Left lobe of liver (tissue), 2 donors: ENCODE measurements at places on chromosomes 1 and 21. TPM values are rescaled to one million over a fixed set of nuclear protein-coding genes. Genes with fewer than 3 reads are reported as not detected.

GRCh38 chr1:50417946-50418599 is 5.2 kb downstream of the DMRTA2 start:
- DNase-seq, result no peak

DNA sequence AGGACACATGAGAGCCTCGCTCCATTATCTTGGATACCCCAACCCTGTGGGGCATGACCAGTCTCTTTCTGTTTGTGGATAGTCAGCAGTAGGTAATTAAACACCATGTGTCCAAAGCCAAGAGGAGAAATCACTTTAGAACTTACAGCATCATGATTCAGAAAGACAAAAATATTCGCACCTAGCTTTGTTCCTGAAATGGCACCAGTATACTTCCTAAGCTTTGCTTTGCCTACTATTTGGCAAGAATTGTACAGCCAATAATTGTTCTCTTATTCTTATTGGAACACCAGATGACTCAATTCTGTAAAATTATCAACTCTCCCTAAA is 24.2 kb downstream of the TNFRSF9 start:
- no peak for DNase-seq

- DNase-seq, result no peak
These were observed 37.6 kb upstream of the IL19 start for GRCh38 chr1:206732992-206733391.

DNA sequence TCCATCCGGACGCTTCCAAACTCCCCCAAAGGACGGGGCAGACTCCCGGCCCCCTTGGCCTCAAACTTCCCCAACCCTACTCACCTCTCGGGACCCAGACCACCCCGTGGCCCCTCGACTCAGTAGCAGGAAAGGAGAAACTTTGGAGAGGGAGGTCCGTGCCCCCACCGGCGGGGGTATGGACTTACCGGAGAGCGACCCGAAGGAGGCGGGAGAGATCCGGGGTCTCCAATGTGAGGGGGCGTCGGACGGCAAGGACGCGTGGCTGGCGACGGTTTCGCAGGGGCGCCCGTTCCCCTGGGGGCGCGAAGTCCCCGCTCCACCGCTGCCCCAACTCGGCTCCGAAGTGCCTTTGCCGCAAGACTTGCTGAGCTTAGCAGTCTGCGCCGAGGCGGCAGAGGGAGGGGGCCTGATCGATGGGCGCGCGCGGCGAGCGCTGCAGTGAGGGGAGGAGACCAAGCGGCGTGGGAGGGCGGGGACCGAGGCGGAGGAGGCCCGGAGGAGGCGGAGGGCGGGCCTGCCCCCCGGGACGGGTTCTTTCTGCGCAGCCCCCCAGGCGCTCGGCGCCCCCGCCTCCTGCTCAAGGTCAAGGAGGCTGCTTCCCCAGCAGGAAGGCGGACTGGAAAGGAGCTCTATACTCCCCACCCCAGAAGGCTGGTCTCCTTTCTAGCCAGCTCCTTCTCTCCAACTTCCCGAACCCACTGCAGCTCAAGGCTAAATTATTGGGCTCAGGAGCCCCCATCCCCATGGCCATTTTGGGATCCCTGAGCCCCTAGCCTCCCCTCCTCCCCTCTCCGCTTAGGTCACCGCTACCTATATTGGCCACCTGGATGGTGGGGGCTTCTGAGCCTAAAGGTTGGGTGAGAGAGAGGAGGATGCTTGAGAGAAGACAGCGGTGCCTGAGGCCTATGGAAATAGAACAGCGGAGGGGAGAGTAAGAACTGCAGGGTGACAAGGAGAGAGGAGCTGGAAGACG is at the start of gene SYT2:
TSS of gene SYT2 (minus strand) at position 385 of the 976 bp plus-strand sequence. CDS start 104,682 bp downstream, outside the sequence.
- no peak for DNase-seq

DNA sequence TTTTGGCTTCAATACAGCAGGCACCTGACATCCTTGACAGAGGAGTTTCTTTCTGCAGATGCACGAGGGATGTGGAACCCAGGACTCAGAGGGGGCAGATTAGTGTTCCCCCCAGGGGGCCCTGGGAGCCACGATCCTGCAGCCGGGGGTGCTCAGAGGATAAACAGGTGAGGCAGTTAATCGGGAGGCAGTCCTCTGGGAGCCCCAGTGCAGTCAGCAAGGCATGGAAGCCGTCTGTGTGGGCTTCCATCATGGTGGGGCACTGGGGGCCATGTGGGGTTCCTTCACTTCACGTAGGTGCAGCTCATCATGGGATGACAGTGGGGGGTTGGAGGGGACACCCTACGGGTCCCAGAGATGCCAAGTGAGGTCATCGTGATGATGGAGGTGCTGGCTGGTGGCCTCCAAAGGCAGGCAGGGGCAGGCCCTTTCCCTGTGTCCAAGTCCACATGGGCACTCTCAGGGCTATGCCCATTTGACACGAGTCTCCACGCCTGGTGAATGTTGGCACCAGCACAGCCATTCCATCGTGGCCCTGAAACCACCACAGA is 59.3 kb upstream of the ABCG1 start:
- no peak for DNase-seq

DNA sequence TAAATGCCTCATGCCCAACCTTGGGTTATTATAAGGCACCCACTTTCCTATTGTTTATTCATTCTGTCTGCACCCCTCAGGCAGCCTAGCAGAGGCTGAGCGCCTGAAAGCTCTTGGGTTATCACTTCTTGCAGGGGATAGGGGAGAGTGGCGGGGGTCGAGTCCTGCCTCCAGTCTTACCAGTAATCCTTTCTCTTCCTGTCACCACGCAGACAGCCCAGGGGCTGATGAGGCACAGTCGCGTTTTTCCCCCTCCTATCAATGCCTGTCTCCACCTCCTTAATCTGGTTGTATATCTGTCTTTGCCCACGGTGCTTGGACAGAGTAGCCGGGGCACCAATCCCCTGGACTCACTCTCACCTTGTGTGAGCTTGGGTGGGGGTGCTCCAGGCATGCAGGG is 733.1 kb downstream of the MATN1 start:
- no peak for DNase-seq

- no peak for DNase-seq
These were observed 38.2 kb downstream of the CD46 start for GRCh38 chr1:207789792-207790787.

- DNase-seq, result no peak
These were observed 27.1 kb downstream of the ZBTB17 start for GRCh38 chr1:15948595-15949452.

Gene METTL13
- total RNA-seq, result 14.4 TPM

Gene OR1C1
- not detected for total RNA-seq
